Smooth muscle cell of the pulmonary artery (primary cell): ENCODE measurements at places on chromosomes 7 and 10. TPM values are rescaled to one million over a fixed set of nuclear protein-coding genes. Genes with fewer than 3 reads are reported as not detected.

Gene TBC1D12
- 9.8 and 15.5 TPM in 2 replicates for total RNA-seq

Gene SEMA3A
- total RNA-seq: 52.1 and 109 TPM in 2 replicates

Gene CPSF4
- 24.5 and 31.0 TPM in 2 replicates for total RNA-seq

Gene TMEM139
- 0.23 TPM in 1 of 2 replicates, not detected in the other for total RNA-seq

Gene CWF19L1
- 16.9 and 20.0 TPM in 2 replicates for total RNA-seq

Gene PARG
- total RNA-seq: 31.0 and 32.9 TPM in 2 replicates

Gene ZNF365
- total RNA-seq: 6.0 and 11.0 TPM in 2 replicates

Gene ODAD2
- 0.26 and 1.3 TPM in 2 replicates for total RNA-seq

Gene MAT1A
- not detected in 2 replicates for total RNA-seq

Gene MYH16
- total RNA-seq: not detected in 2 replicates

Gene CDC123
- 125 TPM in 2 replicates for total RNA-seq

Gene TM9SF3
- total RNA-seq: 103 and 145 TPM in 2 replicates

Gene CCDC136
- 6.3 and 7.5 TPM in 2 replicates for total RNA-seq

Gene FAM25C
- total RNA-seq: not detected in 2 replicates

Gene WEE2
- not detected in 2 replicates for total RNA-seq

Gene SFRP4
- total RNA-seq: 72.7 and 95.2 TPM in 2 replicates

Gene ADCYAP1R1
- total RNA-seq: not detected in 2 replicates

Gene THSD7A
- total RNA-seq: 0.13 and 0.17 TPM in 2 replicates

Gene IDI2
- total RNA-seq: not detected in 2 replicates

Gene ADCY1
- 0.03 and 0.26 TPM in 2 replicates for total RNA-seq

Gene TBX20
- total RNA-seq: 0.99 and 4.3 TPM in 2 replicates

Gene ARHGEF5
- total RNA-seq: 2.0 and 2.4 TPM in 2 replicates

Gene NEUROG3
- total RNA-seq: not detected in 2 replicates

Gene GDF2
- total RNA-seq: not detected in 2 replicates

Gene CAMK2B
- 0.26 and 0.63 TPM in 2 replicates for total RNA-seq

Gene INTS15
- 6.9 and 10.1 TPM in 2 replicates for total RNA-seq

Gene GLUD1
- total RNA-seq: 205 and 225 TPM in 2 replicates

Gene MDH2
- total RNA-seq: 50.8 and 75.9 TPM in 2 replicates

Gene HTR5A
- total RNA-seq: not detected in 2 replicates

Gene MYL10
- total RNA-seq: not detected in 2 replicates

Gene PRXL2A
- 5.4 and 8.9 TPM in 2 replicates for total RNA-seq

Gene NPY
- 2.3 TPM in 1 of 2 replicates, not detected in the other for total RNA-seq

Gene POU6F2
- total RNA-seq: not detected in 2 replicates

Gene SCART1
- total RNA-seq: 2.5 and 2.8 TPM in 2 replicates

Gene NCF1
- not detected in 2 replicates for total RNA-seq

Gene RTKN2
- total RNA-seq: 2.9 and 3.3 TPM in 2 replicates

Gene LRMDA
- total RNA-seq: 1.0 and 2.5 TPM in 2 replicates

Gene NXPH1
- not detected in 2 replicates for total RNA-seq
